ENCODE measurements at places on chromosomes 4 and X.

GRCh38 chrX:134883137-134883700 is 107.6 kb upstream of the SMIM10 start:
- H3K27ac ChIP-seq: no peak overlapping the region
- DNase-seq: no peak
- peaks cover 2% of the 10 kb centered on the region for H3K4me1 ChIP-seq
- no peak overlapping the region for H3K4me3 ChIP-seq

DNA sequence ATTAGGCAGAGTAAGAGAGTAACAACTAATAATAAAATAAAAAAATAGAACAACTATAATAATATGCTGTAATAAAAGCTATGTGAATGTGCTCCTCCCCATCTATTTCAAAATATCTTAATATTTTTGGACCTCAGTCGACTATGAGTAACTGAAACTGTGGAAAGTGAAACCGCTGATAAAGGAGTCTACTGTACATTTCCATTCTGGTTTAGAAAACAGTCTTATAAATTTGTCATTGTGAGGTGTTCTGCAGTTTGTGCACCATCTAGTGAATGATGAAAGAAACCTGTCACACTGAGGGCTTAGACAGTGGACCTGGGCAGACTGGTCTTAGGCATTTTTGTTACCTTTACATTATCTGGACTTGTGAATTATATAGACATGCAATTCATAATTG is 42.0 kb downstream of the TMEM150C start:
- no peak overlapping the region for H3K4me3 ChIP-seq
- no peak for DNase-seq
- H3K27ac ChIP-seq: no peak overlapping the region
- H3K4me1 ChIP-seq: peaks cover 3% of the 10 kb centered on the region
- no peaks in the 10 kb centered on the region for H3K36me3 ChIP-seq

- DNase-seq: no peak
- H3K4me3 ChIP-seq: no peak overlapping the region
- H3K27ac ChIP-seq: no peak overlapping the region
These were observed 168.6 kb downstream of the PPP3CA start for GRCh38 chr4:101178731-101179130.

- H3K4me3 ChIP-seq: no peak overlapping the region
- no peaks in the 10 kb centered on the region for H3K4me1 ChIP-seq
- no peaks in the 10 kb centered on the region for H3K27me3 ChIP-seq
- no peak for DNase-seq
- no peak overlapping the region for H3K27ac ChIP-seq
- H3K36me3 ChIP-seq: no peaks in the 10 kb centered on the region
These were observed 20.8 kb upstream of the TMEM185A start for GRCh38 chrX:149652232-149652981.

GRCh38 chrX:46715530-46715929 is 43.4 kb downstream of the SLC9A7 start:
- H3K4me1 ChIP-seq: no peaks in the 10 kb centered on the region
- H3K4me3 ChIP-seq: no peak overlapping the region
